Right renal pelvis (tissue), 4 donors: ENCODE measurements at places on chromosomes 6 and 20.

DNA sequence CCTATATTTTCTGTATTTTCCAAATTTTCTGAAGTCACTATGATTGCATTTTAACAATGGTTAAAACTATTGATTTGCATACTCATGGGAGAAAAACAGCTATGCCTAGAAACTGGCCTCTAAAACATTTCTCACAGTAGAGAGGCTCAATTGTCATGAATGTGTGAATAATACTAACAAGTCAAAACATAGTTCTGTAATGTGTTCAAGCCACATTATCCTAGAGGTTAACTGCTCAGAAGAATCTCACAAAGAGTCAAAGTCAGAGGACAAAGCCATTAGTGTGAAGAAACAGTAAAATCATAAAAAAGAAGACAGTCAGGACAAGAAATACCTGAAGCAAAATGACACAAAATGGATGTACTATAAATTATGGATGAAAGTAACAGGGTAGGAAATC is 12.5 kb upstream of the ALDH8A1 start:
- DNase-seq = no peak

GRCh38 chr20:35326021-35326739 is 34.0 kb upstream of the FAM83C start:
- DNase-seq = no peak

DNA sequence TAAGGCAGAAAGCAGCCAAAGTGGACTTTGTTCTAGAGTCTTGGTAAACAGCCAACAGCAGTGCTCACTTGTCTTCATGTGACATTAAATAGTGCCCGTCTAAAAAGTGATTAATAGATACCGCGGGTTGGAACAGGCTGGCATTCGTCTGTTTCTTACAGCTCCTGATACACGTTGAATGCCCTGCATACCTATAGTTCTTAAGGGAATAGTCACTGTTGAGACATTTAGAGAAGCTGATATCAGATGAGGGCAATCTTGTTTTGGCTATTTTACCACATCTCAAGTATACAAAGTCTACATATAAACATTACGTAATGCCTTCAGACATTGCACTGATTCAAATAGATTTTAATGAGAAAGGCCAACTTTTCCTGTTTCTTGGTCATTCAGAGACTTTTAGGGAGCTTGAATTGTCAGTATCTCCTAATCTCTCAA is 374.9 kb upstream of the FLRT3 start:
- DNase-seq = no peak

DNA sequence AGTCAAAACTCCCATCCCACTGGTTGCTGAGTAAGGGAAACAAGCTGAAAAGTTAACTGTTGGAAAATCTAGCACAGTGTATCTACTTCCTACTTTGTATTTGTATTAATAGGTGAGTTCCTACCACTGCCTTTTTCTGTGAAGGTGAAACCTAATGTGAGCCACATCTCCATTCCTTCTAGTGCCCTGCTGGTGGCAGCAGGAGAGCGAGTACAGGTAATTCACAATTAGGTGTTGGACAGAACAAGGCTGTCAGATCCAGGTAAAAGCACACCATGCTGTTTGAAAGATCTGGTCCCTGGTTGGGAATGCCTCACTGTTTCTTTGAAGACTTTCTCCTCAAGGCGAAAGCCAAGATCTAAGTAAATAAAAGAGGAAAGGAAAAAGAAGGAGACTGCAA is 528.4 kb downstream of the PKHD1 start:
- DNase-seq = no peak

GRCh38 chr20:52340036-52340634 is 148.6 kb upstream of the ZFP64 start:
- no peak for DNase-seq

GRCh38 chr6:50093116-50093937 is 43.6 kb upstream of the DEFB112 start:
- DNase-seq = no peak

- DNase-seq = no peak
These were observed 117.5 kb downstream of the GMPR start for GRCh38 chr6:16355699-16356446.

DNA sequence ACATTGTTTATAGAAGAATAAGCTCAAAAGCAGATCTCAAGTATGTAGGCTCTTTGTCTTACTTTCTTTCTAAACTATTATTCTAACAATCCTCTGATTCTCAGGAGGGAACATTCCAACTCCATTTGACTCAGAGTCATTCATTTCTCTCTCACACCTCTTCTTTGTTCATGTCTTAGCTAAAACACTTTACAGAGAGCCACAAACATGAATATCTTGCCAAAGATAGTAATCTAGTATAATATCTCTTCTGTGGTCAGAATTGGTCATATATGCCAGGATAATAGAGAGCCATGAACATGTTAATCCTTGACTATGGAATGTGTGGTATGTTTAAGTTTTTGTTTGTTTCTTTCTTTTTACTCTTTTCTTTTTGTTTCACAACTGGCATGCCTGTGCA is 456.0 kb upstream of the PTCHD4 start:
- DNase-seq = no peak

- DNase-seq = no peak
These were observed 16.9 kb downstream of the KIF16B start for GRCh38 chr20:16556301-16556700.

GRCh38 chr20:8366303-8366923 is 234.3 kb downstream of the PLCB1 start:
- no peak for DNase-seq

- DNase-seq = no peak
These were observed 8.8 kb upstream of the OSTM1 start for GRCh38 chr6:108083349-108083748.

DNA sequence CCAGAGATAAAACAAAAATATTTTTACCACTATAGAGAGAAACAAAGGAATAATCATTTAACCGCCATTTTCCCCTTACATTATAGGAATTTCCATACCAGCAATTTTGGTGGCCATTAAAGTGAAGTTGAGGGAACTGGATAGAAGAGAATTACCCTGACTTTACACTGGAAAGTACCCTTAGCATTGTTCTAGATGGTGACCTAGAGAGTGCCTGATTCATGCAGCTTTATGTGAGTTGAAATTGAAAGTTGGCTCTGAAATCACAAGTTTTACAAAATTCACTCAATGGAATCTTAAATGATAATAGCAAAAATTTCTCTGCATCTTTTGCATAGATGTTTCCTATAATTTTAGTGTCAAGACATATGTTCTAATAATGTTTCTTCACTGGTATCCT is 55.7 kb upstream of the PREP start:
- DNase-seq = no peak

GRCh38 chr20:21933526-21933925 is 228.1 kb downstream of the PAX1 start:
- no peak for DNase-seq

- DNase-seq = no peak
These were observed 19.0 kb upstream of the STX11 start for GRCh38 chr6:144131248-144131709.

DNA sequence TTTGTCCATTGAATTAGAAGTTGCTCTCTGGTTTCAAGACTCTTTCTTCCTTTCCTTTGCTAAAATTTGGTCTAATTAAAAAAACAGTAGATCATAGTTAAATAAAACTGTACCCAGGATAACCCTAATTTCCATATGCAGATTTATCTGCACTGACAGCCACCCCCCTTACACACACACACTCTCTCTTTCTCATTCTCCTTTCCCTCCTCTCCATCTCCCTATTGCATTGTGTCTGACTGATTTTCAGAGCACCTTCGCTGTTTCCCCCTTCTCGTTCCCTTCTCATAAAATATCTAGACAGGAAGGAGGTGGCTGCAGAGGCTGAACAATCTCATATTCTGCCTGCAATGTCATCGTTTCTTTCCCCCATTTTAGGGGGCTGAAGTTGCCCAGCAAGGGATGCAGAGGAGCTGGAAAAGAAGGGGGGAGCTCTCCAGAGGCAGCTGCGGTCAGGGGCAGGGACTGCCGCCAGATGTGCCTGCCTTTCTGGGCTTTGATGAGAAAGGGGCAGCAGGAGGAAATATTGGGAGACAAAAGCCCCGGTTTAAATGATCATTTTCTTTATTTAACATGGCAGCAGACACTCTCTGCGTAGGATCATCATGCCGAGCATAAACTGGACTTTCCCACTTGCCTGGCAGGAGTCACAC is 22.5 kb upstream of the MMS22L start:
- no peak for DNase-seq

- no peak for DNase-seq
These were observed 16.0 kb downstream of the MYH7B start for GRCh38 chr20:34971561-34972235.

- DNase-seq = no peak
These were observed 540.7 kb upstream of the BTBD3 start for GRCh38 chr20:11376998-11377397.

GRCh38 chr6:154426997-154427396 is 70.4 kb upstream of the IPCEF1 start:
- no peak for DNase-seq

DNA sequence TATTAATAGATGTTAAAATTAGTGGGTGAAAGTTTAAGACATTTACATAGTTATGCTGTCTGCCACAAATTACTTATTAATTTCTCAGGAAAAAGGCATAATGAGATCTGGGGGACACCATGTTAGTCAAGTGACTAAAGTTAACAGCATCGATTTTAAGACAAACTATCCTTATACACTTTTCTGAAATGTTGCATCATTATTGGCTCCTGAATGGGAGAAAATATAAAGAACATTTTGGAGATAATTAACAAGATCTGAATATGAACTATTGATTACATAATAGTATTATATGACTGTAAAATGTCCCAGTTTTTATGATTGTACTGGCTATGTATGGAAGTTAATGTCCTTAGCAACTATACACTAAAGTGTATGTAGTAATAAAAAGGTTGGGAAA is 7.9 kb downstream of the OR2B3 start:
- no peak for DNase-seq

GRCh38 chr20:58551631-58552030 is 36.4 kb upstream of the APCDD1L start:
- no peak for DNase-seq

DNA sequence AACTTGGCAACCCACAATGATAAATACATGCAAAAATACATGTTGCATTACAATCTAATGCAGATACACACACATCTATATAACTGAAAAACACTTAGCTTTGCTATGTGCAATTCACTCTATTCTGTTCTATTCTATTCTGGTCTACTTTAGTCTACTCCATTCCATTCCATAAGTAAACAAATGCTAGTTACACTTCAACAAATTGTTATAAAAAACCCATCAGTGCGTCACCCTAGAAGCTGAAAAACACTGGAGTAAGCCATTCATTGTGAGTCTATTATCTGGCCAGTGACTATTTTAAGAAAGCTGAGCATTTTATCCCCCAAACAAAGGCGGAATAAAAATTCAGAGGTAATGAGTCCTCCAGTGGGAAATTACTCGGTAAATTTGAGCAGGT is 315.7 kb upstream of the EPHA7 start:
- no peak for DNase-seq

GRCh38 chr20:62346398-62347150 is 20.5 kb downstream of the LAMA5 start:
- no peak for DNase-seq

- DNase-seq = peak; percentile 12
These were observed 75.2 kb upstream of the GLP1R start for GRCh38 chr6:38973178-38974057.

GRCh38 chr6:11774426-11774825 is 4.2 kb downstream of the ADTRP start:
- no peak for DNase-seq

DNA sequence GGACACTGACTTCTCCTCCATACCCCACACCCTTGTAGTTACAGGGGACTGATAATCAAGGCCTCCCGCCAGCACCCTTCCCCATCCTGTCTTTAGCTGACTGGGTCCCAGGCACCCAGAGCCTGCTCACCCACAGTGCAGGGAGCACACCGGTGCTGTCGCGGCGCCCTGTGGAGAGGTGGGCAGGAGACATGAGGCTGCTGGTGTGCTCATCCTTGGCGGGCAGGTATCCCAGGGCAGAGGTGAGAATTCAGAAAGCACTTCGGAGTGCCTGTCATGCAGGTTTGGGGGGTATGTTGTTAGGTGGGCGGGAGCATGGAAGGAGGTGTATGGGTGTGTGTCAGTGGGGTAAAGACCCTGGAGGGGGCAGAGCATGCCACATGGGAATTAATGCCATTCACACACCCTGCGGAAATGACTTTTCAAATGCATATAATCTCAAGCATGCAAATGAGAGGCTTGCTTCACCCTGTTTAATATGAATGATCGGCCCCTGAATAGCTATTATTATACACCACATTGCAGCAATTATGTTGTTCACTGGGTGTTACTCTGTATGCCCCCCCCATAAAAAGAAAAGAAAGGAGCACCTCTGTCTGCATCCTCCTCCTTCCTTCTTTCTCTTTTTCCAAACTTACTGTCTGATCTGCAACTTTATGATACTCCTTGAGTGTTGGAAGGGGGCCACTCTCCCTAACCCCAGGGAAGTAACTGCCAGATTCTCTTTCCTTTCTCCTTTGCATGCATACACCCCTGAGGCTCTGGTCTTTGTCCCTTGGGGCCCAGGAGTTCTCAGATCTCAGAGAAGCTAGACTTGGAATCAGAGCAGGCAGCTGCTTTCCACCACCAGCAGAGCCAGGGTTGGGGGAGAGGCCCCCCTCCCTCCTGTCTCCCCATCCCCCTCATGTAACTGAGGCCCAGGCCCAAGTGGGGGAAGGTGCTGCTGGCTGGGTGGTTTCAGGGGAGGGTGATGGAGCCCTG is 16.0 kb downstream of the FOXP4 start:
- DNase-seq = no peak

DNA sequence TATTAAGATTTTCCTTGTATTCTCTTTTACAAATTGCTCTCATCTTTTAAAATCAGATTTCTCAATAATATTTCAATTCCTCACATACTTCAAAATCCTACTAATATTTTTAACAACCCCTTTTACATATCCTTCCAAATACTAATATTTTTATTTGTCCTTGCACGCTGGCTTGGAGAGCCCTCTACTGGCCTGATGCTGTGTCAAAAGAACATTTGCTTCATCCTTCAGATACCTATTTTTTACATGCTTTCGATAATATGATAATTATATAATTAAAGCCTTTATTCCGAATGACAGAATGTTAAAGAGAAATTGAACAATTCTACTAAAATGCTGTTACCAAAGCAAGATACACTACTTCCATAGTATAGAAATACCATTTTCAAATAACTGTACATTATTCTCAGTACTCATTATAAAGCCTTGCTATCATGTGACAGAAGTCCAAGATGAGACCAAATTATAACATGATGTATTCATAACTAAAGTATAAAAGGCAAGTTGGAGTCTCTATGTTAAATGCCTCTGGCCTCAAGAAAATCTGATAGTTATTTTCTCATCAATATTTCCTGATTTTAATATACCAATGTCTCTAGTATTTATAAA is 39.0 kb upstream of the PLN start:
- DNase-seq = no peak

GRCh38 chr6:47206626-47207025 is 103.1 kb downstream of the TNFRSF21 start:
- no peak for DNase-seq
